ENCODE measurements at places on chromosomes 6 and 20.

GRCh38 chr20:59561614-59562277, 42.6 kb upstream of the PHACTR3 start:
- DNase-seq = no peak

DNA sequence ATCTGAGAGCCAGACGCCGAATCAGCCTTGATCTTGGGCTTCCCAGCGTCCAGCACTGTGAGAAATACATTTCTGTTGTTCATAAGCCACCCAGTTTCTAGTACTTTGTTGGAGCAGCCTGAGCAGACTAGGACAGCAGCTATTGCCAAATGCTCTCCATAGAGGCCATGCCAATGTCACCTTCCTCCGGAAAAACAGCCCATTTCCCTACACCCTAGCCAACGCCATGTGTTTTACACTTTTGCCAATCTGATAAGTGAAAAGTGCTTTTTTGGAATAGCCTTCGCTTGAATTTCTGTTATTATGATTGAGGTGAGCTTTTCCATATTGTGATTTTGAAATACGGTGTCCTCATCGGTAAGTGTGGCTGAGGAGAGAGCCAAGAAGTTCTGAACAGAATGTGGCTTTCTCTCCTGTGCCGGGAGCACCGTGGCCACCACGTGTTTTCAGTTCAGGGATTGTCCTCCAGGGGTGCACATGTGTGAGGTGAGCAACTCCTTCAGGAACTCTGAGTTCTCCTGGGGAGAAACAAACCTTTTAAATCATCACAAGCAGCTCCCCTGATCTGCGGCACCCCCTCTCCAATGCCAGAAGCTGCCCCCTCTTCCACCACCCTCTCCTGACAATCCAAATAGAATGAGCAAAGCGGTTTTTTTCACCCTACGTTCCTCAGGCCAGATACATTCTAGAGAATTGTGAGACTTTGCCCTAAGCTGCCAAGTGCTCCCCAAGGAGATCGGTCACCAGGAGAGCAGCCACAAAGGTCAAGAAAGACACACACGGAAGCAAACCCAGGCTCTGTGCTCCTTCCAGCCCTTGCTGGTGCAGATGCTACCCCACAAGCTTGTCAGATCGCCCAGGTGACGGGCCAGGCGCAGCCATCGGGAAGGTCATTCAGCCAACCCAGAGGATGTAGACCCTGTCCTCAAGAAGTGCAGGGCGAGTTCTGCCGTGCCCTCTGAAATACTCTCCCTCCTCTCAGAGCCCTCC, 36.0 kb downstream of the TAF8 start:
- DNase-seq = no peak

DNA sequence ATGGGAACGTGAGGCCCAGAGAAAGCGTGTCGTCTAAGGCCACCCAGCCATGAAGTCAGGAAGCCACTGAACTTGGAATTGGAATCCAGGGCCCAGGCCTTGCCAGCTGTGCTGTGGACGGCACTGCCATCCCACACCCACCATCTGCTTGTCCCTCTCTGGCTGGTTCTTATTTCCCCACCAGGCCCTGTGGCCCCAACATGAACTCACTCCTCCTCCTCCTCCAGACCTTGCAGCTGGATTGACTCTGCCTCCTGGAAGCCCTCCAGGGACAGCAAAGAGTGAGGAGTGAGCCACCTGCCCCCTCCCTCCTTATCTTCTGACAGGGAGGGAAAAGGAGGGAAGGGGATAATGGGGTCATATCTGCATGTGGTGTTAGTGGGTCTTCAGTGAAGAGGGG, 16.0 kb upstream of the IP6K3 start:
- no peak for DNase-seq

GRCh38 chr6:1385129-1386037, 4.0 kb upstream of the FOXF2 start:
- DNase-seq = peak; percentile 58

DNA sequence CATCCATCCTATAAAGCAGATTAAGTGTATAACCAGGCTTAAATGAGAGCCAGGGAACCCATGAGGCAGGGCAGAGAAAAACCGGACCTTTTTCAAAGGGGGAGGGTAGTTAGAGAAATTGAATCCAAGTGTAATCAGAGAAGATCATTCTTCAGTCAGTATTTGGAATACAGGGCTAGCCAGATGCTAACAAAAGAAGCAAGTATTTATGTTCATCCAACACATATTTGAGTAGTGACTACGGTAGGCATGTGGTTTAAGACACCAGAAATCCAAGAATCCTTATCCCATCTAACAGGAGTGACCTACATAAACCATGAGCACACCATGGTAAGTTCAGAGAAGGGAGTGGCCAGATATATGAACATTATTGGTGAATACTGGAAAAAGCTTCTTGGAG, 46.8 kb upstream of the FAM83C start:
- DNase-seq = no peak

- DNase-seq = no peak
Measured at GRCh38 chr20:16446991-16447390, 126.3 kb downstream of the KIF16B start.

DNA sequence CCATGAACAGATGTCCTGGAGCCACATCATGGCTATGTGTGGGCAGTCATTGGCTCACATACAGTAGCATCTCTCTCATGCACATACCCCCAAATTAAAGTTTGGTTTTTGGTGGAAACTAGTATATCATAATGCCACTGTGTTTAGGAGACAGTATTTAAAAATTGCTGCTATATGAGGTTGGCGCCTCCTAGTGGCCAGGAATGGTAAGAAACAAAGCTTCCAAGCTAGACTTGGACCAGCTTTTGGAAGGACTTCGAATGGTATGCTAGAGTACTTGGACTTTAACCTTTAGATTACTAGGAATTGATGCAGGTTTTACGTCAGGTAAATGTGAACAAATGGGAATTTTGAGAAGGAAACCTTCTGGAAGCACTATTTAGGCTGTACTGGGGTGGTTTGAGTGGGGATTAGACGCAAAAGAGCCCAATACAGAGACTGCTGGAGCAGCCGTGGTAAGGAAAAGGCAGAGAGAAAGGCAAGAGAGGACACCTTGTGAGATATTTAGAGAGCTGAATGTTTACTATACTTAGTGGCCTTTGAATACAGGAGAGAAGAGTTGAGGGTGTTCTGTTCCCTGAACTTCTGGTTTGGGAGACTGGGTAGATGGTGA, 23.8 kb downstream of the PRSS35 start:
- no peak for DNase-seq

DNA sequence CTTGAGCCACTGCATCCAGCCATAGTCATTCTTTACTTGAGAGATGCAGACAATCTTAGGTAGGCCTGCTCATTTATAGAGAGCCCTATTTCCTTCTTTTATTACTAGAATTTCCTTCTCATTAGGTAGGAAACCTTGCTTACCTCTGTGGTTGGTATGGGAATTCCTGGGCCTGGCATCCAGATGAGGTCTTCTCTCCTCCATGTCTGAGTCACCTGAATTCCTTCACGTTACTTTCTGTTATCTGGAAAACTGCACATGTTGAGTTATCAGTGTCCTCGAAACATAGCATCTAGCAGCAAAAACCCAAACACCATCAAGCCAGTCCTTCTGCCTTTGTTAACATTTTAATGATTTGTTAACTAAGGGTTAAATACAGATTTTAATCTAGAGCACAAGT, 2.2 kb downstream of the ZNFX1 start:
- DNase-seq = no peak

DNA sequence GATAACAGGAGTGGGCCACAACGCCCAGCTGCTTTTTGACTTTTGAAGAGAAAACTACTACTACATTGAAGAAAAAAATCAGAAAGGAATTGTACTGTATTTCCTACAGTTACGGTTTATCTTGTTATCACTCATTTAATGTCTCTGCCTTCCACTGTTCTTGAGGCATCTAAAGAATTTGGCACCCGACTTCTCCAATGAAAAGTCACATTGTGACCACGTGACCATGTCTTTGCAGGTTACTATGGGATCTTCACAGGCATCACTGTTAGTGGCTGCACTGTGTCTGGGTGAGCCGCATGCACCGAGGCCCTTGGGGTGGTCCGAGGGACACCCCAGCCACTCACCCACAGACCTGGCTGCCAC, 26.8 kb downstream of the RRBP1 start:
- DNase-seq = no peak

GRCh38 chr20:46434597-46434996, 28.2 kb upstream of the ELMO2 start:
- no peak for DNase-seq

DNA sequence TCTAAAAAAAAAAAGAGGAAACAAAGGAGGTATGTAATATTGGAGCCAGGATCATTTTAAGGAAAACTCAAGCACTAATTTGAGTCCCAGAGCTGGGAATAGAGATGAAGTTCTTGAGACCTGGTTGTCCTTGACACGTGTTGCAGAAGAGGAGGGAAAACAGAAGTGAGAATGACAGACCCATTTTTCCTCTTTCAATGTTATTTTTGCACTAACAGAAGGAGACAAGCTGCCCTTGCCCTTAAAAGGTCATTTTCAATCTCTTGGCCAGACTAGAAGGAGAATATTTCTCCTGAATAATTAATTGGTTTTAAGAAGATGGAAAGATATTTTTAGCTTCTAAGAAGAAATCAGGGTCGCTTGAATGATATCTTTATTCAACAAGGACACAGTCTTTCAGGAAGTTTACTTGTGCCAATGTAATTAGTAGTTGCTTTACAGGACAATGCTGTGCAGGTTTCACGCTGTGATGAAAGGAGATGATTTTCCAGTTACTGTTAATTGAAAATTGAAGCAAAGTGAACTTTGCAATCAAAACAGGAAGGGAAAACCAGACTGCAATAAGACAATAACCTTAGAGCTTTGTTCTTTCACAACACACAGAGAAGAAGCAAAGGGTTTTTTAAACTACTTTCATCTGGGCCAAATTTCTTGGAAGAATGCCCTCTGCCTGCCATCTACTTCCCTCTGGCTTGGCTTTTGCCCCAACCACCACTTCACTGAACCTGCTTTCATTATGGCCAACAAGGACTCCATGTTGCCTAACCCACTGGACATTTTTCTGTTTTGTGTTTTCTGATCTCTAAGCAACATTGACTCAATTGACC, 107.8 kb upstream of the SHLD1 start:
- DNase-seq = no peak

GRCh38 chr6:74879976-74880375, 325.9 kb downstream of the COL12A1 start:
- no peak for DNase-seq

DNA sequence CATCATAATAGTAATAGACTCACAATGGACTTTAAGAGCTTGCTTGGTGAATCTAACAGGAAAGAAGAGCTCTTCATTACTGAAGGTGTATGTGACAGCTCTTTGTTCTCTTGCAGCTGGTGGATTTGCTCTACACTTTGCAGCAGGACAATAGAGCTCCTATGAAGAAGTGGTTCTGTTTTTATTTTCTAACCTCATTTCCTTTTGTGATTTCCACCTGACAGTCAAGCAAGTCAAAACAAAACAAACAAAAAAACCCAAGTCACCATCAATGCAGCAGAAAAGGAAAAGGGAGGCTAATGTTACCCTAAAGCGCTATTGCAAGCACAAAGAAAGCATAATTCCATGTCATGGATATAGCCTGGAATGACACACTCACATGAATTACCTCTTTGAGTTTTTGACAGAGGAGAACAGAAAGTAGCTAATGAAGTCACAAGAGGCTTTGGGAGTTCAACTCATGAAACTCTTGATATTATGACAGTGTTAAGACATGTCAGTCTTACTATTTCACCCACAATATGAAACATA, 1188.1 kb downstream of the EPHA7 start:
- no peak for DNase-seq

GRCh38 chr6:88477413-88477812, 311.3 kb upstream of the CNR1 start:
- no peak for DNase-seq

- no peak for DNase-seq
Measured at GRCh38 chr6:95819939-95820338, 195.8 kb upstream of the FUT9 start.

- DNase-seq = no peak
Measured at GRCh38 chr6:40334496-40335270, 252.5 kb downstream of the LRFN2 start.

- DNase-seq = no peak
Measured at GRCh38 chr6:156924246-156924645, 147.1 kb downstream of the ARID1B start.

GRCh38 chr6:54730767-54731630, 115.6 kb upstream of the FAM83B start:
- DNase-seq = no peak

GRCh38 chr6:116286773-116287358, 7.1 kb upstream of the TSPYL1 start:
- DNase-seq = no peak

DNA sequence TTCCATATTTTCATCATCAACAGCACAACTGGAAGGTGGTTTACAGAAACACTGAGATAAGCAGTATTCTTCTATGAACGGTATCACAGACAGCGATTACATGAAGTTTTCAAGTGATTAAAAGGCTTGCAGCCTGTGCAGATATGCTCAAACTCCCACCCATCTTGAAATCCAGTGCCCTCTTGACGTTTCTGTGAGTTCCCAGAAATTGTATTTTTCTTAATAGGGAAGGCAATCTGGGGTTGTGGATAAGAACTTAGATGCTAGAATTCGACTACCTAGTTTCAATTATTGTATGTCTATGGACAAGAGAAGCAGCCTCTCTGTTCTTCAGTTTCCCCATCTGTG, 290.3 kb downstream of the ZNF217 start:
- DNase-seq = no peak

DNA sequence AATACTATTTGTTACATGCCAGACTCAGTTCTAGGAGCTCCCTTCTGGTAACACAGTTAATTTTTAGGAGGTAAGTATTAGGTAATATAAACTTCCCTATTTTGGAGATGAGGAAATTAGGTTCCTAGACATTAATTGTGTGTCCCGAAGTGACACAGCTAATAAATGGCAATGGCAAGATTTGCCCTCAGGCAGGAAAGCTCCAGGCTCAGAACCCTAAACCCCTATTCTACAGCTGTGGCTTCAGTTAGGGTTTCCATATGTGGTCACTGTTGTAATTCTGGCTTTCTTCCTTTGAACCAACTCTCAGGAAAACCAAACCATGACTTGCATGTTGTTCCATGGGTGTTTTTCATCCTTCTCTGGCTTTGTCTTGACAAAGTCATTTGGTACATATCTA, 188.2 kb downstream of the PLCB1 start:
- no peak for DNase-seq

DNA sequence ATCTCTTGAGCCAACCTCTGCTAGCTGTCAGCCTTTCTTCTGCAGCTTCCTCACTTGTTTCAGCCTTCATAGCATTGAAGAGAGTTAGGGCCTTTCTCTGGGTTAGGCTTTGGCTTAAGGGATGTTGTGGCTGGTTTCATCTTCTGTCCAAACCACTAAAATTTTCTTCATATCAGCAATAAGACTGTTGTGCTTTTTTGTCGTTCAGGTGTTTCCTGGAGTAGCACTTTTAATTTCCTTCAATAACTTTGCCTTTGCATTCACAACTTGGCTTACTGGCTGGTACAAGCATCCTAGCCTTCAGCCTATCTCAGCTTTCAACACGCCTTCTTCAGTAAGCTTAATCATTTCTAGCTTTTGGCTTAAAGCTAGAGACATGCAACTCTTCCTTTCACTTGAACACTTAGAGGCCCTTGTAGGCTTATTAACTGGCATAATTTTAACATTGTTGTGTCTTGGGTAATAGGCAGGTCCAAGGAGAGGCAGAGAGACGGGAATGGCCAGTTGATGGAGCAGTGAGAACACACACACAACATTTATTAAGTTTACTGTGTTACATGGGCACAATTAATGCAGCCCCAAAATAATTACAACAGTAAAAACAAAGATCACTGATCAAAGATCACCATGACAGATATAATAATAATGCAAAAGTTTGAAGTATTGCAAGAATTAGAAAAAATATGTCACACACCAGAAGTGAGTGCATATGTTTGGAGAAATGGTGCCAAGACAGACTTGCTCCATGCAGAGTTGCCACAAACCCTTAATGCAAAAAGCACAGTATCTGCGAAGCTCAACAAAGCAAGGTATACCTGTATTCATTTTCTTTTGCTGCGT, 98.6 kb downstream of the HIVEP1 start:
- DNase-seq = no peak

All from right kidney (tissue), 9 donors.